ENCODE measurements at places on chromosomes 2 and 18.

DNA sequence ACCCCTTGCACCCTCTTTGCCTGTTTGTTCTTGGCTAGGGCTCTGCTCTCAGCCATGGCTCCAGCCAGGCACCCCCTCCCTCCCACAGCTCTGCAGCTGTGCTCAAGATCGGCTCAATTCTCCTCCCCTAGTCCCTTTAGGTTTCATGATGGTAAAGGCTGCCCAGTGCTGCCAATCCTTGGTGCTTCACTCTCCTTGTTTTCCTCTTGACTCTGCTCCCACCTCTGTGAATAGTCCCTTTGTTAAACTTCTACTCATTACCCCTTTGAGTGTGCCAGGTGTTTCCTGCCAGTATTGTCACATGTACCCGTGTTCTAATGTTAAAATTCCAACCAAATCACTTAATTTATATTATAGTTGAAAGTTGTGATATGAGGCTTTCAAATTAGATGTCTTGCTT lies 101.0 kb upstream of the CERS6 start:
- no peak overlapping the region for H3K4me3 ChIP-seq
- H3K36me3 ChIP-seq: no peaks in the 10 kb centered on the region
- H3K4me1 ChIP-seq: peaks cover 27% of the 10 kb centered on the region
- H3K27ac ChIP-seq: no peak overlapping the region
- DNase-seq: no peak
- peaks cover 4% of the 10 kb centered on the region for H3K27me3 ChIP-seq

GRCh38 chr2:38581193-38582147 lies 21.3 kb downstream of the HNRNPLL start:
- peaks cover 40% of the 10 kb centered on the region for H3K36me3 ChIP-seq
- no peaks in the 10 kb centered on the region for H3K27me3 ChIP-seq
- peak overlapping the region; percentile 13 for H3K27ac ChIP-seq
- DNase-seq: peak; percentile 52

DNA sequence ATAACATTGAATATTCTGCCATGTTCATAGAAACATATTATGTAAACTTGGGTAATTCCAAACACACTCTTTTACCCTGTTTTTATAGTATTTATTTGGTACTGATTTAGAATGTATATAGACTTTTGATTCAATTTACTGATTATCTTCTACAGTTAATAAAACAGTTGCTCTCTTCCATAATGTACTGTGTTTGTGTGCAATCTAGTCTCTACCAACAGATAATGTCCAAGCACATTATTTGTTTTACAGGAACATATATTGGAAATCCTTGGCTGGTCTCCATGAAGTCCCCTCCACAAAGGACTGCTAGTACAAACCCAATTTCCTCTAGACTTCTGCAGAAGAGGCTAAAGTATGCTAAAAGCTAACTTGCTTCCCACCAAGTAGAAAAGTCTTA lies 386.6 kb downstream of the RND3 start:
- DNase-seq: no peak
- H3K27ac ChIP-seq: no peak overlapping the region
- no peaks in the 10 kb centered on the region for H3K27me3 ChIP-seq
- no peaks in the 10 kb centered on the region for H3K36me3 ChIP-seq
- H3K4me1 ChIP-seq: no peaks in the 10 kb centered on the region

DNA sequence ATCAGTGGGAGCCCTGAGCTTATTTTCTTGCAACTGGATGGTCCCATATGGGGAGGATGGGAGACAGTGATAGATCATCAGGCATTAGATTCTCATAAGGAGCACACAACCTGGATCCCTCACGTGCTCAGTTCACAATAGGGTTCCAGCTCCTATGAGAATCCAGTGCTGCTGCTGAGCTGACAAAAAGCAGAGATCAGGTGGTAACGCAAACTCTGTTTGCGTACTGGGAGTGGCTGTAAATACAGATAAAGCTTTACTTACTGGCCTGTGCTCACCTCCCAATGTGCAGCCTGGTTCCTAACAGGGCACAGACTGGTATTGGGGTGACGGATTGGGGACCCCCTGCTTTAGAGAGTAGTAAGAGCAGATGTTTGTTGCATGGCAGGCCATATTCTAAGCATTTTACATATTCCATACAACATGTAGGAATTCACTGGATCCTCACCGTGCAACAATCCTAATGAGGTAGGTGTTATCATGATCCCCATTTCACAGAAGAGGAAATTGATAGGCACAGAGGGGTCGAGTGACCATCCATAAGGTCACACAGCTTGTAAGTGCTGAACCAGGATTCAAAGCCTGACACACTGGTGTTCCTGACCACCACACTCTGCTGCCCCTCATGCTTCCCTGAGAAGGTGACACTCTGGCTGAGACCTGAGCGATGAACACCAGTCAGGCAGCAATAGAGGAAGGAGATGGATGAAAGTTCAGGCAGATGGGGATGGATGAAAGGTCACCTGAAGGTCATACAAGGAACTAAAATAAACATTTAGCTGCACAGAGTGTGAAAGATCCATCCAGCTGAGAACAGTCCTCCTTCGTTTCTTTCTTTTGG lies 15.7 kb upstream of the MAT2A start:
- H3K27ac ChIP-seq: no peak overlapping the region
- H3K4me3 ChIP-seq: no peak overlapping the region
- H3K36me3 ChIP-seq: no peaks in the 10 kb centered on the region
- H3K27me3 ChIP-seq: peaks cover 41% of the 10 kb centered on the region
- H3K4me1 ChIP-seq: peaks cover 4% of the 10 kb centered on the region
- no peak for DNase-seq

- no peaks in the 10 kb centered on the region for H3K36me3 ChIP-seq
- H3K27ac ChIP-seq: no peak overlapping the region
- no peak for DNase-seq
- H3K27me3 ChIP-seq: peaks cover 35% of the 10 kb centered on the region
- H3K4me3 ChIP-seq: no peak overlapping the region
Measured at GRCh38 chr2:236956031-236956618, 129.6 kb upstream of the COPS8 start.

DNA sequence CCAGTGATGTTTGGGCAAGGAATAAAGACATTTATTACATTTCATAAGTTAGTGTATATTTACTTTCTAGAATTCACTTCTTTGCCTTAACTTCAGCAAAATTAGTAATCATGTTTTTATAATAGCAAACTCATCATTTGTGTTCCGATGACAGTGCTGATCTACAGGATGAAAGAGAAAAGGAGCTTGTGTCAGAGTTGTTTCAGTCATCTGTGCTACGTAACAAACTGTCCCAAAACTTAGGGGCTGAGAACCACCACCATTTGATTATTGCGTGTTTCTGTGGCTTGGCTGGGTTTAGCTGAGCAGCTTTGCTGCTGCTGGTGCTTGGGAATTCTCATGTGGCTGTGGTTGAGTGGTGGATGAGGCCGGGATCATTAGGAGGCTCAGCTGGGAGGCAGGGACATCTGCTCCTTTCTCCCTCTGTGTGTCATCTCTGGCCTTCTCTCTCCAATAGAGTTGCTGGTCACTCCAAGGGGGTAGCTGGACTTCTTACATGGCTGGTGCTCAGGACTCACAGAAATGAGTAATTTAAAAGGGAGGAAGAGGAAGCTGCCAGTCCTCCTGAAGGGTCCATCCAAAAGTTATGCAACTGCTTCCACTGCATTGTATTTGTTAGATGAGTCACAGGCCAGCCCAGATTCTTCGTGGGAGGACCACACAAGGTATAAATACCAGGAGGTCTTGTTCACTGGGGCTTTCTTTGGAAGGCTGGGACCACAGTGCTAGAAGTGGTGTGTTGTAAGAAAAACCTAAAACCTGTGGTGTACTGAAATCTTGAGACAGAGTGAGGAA lies 43.4 kb upstream of the HAAO start:
- H3K4me3 ChIP-seq: no peak overlapping the region
- DNase-seq: no peak
- no peak overlapping the region for H3K27ac ChIP-seq
- H3K27me3 ChIP-seq: peaks cover under 1% of the 10 kb centered on the region
- no peaks in the 10 kb centered on the region for H3K36me3 ChIP-seq

DNA sequence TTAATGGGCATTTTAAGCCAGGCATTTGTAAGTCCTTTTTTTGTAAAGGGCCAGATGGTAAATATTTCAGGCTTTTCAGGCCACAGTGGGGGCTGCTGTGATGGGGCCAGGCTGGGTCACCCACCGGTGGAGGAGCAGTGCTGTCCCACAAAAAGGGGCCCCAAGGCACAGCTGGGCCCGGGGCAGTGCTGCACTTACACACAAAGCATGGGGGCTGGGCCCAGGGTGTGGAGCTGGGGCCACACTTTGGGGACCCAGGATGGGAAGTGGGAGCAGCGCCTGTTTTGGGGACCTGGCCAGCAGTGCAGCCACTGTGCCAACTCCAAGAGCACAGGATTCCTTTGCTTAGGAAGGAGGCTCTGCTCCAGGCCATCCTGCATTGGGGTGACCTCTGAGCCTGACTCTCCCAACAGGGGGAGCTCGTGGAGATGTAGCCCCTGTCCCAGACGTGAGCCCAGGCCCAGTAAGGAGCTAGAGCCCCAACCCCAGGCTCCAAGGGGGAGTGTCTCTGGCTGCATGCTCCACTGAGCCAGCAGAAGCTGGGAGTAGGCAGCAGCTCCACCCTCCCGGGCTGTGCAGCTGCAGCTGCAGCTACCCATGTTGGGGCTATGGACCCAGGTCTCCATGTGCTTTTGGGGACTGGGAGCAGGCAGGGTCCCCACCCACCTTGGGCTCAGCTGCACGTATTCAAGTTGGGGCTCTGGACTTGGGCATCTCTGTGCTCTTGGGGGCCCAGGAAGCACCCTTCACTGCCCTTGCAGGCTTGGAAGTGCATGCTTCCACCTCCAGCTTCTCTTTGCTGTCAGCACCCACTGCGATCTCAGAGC lies 1036.5 kb upstream of the CNTNAP5 start:
- no peak overlapping the region for H3K4me3 ChIP-seq
- no peaks in the 10 kb centered on the region for H3K36me3 ChIP-seq
- no peak overlapping the region for H3K27ac ChIP-seq

GRCh38 chr2:163626639-163627109 lies 109.1 kb downstream of the FIGN start:
- H3K4me1 ChIP-seq: no peaks in the 10 kb centered on the region
- no peaks in the 10 kb centered on the region for H3K36me3 ChIP-seq
- H3K27ac ChIP-seq: no peak overlapping the region
- H3K4me3 ChIP-seq: no peak overlapping the region
- no peak for DNase-seq

DNA sequence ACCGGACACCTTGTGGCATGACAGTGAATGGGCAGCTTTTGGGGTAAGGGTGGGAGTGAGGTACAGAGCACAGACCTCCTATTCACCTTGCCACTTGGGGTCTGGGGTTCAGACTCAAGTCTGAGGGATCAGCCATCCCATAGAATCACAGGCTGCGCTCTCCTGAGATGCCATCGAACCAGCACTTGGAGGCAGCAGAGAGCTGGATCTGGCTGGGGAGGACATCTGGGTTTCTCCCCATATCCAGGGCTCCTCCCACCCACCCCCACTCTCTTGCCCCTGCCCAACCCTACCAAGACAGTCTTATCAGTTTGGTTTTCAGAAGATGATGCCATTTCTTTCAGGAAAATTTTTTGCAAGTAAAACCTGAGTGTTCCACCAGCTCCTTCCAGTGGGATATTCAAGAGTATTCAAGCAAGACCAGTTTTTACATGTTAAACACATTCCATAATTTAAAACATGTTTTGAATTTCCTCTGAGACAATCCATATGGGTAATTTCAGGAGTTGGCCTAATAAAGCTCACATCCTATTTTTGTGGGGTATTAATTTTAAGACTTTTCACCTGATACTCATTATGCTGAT lies 29.2 kb upstream of the TEX44 start:
- peaks cover 9% of the 10 kb centered on the region for H3K4me1 ChIP-seq
- no peaks in the 10 kb centered on the region for H3K36me3 ChIP-seq
- H3K27me3 ChIP-seq: peaks cover 23% of the 10 kb centered on the region
- no peak overlapping the region for H3K27ac ChIP-seq

DNA sequence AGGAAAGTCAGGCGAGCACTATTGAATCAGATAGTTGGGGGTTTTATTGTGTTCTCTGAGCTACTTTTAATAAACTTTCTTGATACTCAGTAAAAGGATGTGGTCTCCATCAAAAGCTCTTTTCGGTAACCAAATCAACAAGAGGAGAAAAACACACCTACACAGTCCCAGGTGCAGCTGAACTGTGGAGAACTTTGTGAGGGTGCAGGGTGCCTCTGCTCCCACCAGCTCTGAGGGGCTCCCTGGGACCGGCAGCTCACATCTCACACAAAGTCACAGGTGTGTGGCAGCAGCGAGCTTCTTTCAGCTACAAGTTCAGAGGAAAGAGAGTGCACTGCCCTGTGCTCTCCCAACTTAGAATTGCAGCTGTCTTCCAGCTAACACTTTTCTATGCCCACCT lies 650.4 kb downstream of the RNF144A start:
- peaks cover 54% of the 10 kb centered on the region for H3K4me1 ChIP-seq
- no peaks in the 10 kb centered on the region for H3K27me3 ChIP-seq
- H3K4me3 ChIP-seq: peak overlapping the region; percentile 35
- peaks cover 8% of the 10 kb centered on the region for H3K36me3 ChIP-seq
- peak; percentile 74 for DNase-seq
- peak overlapping the region; percentile 89 for H3K27ac ChIP-seq

DNA sequence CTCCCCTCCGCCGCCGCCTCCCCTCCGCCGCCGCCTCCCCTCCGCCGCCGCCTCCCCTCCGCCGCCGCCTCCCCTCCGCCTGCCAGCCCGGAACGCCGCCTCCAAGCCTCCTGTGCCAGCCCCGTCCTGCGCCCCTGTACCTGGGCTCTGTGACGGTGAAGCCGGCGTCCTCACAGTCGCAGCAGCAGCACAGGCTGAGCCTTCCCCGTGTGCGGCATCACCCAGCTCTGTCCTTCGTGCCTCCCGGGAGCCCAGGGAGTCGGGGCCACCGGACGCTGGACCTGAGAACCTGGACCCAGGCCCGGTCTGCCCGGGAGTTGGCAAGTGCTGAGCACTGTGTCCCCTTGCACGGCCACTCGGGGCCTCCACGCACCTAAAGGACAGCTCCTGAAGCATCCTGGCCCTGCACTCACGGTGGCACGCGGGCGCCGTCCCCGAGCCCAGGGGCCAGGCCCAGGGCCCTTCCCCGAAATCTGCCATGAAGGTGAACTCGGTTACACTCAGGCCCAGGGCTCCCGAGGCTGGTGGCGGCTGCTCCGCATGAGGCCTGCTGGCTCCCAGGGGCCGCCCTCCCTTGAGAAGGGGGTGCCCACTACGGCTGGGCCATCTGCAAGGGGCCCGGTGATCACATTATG lies 32.9 kb downstream of the RTP5 start:
- H3K4me1 ChIP-seq: peaks cover 2% of the 10 kb centered on the region
- H3K27ac ChIP-seq: no peak overlapping the region
- no peak for DNase-seq

Data from activated naive CD4-positive, alpha-beta T cell treated with anti-CD3 and anti-CD28 coated beads, Interleukin-2, amount 10 ng/mL, durations not matched to agents 7 days and 5 days (primary cell).